ENCODE measurements at places on chromosomes 7 and 10.

DNA sequence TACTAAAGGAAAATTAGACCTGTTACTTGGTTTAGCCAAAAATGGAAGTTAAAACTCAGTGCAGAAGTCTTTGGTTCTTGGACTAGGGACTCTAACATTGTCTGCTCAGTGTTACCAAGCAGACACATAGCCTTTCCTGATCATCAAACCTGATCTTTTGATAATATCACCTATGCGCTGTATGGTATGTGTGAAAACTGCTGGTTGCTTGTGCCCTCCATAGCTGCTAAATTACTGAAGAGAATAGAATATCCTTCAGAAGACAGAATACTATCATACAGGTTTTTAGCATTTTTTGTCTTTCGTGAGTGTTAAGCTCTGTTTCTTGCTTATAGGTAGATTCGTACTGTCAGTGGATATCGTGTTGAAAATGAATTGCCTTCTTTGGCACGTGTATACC is 68.7 kb downstream of the ST7 start:
- DNase-seq: no peak

GRCh38 chr10:6659451-6659850 is 79.4 kb upstream of the PRKCQ start:
- DNase-seq: no peak

GRCh38 chr7:86788948-86789347 is 145.2 kb downstream of the GRM3 start:
- DNase-seq: no peak

DNA sequence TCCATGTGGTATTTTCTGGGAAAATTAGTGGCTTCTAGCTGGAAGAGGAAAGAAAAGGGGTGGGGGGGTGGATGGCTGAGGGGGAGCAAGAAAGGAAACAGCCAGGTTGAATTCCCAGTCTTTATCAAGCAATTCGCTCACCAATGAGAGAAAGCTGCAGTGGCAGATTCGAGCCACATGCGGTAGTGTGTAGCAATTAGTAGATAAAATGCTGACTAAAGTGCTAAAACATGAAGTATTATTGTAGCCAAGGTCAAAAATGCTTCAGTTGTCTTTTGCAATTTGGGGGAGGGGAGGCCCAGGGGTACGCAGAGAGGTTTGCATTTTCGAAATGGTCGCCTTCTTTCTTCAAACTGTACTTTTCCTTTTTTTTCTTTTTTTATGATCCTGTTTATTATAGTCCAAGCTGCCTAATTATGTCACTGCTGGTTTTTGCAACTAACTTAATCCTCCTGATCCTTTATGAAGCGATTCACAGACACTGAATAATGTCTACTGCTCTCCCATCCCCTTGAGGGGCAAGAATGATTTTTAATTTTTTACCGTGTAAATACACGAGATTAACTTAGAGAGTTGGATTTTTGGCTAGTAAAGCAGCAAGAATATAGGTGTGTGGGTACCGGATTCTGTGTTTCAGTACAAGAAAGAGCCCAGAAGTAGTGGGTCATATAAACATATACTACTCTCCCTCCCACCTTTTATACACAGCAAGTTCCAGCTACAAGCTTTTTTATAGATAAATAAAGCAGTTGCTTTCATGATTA is 3.6 kb upstream of the ARID5B start:
- DNase-seq: no peak

- DNase-seq: no peak
Measured at GRCh38 chr7:83337050-83337449, 174.4 kb upstream of the PCLO start.

- DNase-seq: no peak
Measured at GRCh38 chr7:102426268-102427018, 6.9 kb upstream of the ORAI2 start.

DNA sequence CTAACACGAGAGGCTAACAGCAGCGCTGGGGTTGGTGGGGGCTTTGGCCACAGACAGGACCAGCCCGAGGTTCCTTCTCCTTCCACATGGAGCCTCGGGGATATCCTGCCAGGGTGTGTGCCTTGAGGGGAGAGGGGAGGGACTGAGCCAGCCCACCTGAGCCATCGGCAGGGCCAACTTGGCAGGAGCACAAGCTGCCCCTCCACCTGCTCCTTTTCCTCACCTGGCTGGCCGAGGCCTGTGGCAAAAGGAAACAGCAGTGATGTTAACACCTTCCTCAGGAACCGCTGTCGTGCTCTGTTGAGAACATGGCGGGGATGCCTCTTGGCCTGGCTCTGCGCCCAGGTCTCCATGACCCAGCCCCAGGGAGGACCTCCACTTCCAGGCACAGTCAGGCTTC is 255.1 kb upstream of the PPP2R2D start:
- DNase-seq: no peak
